ENCODE measurements at places on chromosomes 4 and X.

GRCh38 chr4:177041356-177041755, 248.6 kb upstream of the VEGFC start:
- no peak for DNase-seq

GRCh38 chrX:46180258-46180687, 364.9 kb downstream of the ZNF674 start:
- peak; percentile 69 for DNase-seq

GRCh38 chr4:107034996-107035818, 906 bp downstream of the DKK2 start:
- DNase-seq: no peak

- DNase-seq: no peak
Measured at GRCh38 chrX:72128881-72129280, 2.8 kb downstream of the RTL5 start.

DNA sequence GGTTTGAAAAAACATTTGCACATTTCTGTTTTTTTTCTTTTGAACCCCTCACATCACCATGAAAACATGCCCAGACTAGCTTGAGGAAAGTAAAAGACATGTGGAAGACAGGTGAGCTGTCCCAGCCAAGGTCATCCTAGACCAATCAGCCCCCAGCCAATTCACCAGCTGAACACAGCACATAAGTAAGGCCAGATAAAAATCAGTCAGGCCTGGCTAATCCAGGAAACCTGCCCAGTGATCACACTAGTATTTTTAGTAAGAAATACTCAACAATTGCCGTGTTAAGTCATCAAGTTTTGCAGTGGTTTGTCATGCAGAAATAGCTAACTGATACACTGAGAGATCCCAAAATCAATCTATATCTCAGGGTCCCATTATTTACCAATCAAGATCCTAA, 4.4 kb upstream of the SMR3A start:
- DNase-seq: no peak

DNA sequence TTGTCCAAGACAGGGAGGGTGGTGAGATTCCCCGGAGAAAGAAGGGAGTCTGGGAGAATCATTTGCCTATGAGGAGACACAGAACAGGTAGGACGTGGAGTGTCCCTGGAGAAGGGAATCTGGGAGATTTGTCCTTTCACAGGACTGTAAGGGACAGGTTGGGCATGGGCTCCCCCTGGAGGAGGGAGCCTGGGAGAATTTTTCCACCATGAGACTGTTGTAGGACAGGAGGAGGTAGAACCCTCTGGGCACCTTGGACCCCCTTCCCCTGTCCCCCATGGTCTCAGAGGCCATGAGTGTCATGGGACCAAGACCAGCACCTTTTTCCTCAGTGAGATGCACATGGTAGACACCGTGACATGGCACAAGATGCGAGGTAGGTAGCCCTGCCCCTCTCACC, 2.8 kb downstream of the PORCN start:
- no peak for DNase-seq

GRCh38 chr4:161525121-161525520, 638.7 kb downstream of the FSTL5 start:
- DNase-seq: no peak

DNA sequence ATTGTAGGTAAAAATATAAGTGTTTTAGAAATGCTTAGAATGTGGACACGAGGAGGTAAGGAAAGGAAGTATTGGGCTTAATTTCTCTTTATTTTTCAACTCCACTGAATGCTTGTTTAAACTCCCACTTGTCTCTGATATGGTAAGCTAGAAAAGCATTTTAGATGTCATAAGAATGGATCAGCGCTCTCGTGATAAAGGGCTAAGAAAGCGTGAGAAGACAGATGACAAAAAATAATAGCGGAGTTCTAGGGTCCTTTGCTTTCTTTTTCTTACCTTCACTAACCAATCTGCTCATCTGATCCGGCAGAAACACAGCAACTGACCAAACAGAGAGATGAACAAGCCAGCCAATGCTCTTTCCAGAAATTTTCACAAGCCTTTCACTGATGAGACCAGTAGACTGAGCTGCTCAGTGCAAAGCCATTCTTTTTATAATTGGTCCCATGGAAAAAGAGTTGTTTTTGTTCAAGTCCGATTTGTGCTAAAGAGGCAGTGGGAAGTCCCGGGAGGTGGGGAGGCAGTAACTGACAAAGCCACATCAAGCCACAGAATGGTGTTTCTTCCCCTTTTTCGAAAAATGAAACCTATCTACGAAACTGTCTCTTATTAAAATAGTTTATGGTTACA, at the start of gene TASL:
TASL (minus strand) TSS at position 405 of the 630 bp plus-strand sequence. CDS start 17,411 bp downstream, outside the sequence.
- DNase-seq: no peak

GRCh38 chr4:124079174-124079780, 633.3 kb downstream of the ANKRD50 start:
- peak; percentile 55 for DNase-seq

DNA sequence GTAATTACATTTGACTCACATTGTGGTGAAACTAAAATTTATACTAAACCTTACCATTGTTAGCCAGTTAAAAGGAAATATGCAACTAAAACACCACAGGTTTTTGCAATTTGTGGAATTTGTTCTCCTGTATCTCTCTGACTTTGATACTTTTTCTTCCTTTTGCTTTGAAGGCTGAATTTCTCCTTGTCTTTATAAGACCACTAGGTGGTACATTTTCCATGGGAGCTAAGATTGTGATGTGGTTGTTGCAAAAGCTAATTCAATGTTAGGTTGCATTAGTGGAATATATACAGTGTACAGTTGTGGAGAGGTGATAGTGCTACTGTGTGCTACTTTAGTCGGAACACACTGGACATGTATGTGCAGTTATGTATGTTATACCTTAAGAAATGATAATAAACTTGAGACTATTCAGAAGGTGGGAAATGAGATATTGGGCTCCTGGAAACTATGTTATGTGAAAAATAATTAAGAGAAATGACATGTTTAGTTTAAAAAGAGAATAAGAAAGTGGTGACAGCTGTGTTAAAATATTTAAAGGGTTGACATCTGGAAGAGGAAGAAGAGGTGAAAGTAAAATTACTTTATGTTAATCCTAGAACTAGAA, 70.3 kb downstream of the ARL9 start:
- peak; percentile 9 for DNase-seq

DNA sequence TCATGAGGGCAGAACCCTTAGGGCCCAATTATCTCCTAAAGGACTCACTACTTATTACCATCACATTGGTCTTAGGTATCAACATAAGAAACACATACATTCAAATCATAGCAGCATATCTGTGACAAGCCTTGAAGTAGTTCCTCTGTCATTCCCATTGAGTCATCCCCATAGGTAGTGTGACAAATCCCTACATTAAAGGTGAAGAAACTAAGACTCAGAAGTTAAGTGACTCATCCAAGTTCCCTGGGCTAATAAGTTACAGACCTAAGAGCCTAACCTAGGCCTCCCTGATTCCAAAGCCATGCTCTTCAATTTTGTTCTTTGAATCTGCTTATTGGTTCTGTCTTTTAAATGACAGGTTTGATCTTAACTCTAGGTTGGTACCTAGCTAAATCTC, 58.2 kb downstream of the CD38 start:
- DNase-seq: no peak

DNA sequence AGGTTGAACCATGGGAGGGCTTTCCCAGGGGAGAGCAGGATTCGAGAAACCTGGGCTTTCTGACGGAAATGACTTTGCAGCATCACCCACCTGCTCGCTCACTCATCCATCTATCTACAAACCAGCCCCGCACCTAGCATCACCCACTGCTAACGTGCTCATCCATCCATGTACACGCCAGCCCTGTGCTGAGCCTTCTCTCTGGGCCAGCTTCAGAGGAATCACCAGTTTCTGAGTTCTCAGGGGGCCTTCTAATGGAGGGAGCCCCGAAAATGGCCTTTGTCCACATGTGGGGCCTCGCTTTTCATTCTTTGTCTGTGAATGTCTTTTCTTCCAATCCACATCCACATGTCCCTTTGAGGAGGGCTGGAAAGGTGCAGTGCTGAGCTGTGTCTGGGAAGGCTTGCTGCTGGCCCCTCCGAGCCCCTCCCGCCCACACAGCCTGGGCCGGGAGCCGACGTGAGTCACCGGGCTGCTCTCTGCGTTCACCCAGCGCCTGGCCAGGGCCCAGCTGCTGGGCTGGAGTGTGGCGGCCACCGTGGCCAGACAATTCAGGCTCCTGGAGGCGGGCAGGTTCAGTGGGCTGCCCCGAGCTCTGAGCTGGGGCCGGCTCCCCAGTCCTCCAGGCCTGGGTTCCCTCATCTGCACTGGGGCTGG, 14.7 kb downstream of the SORCS2 start:
- DNase-seq: peak; percentile 45

DNA sequence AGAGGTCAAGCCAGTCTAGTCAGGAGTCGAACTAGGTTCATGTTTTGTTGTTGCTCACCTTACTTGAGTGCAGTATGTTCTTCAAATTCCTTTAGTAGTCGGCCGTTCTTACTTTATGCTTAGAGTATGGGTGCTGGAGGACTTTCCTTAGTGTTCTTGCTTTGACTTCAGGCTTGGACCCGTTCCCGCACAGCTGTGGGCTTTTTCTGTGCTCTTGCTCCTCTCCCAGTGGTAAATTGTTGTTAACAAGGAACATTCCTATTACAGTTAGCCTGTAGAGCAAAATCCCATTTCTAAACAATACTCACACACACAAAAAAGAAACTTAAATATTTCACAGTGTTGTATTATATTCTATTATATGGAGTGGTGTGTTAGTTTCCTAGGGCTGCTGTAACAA, 113.5 kb downstream of the RAP1GDS1 start:
- no peak for DNase-seq

DNA sequence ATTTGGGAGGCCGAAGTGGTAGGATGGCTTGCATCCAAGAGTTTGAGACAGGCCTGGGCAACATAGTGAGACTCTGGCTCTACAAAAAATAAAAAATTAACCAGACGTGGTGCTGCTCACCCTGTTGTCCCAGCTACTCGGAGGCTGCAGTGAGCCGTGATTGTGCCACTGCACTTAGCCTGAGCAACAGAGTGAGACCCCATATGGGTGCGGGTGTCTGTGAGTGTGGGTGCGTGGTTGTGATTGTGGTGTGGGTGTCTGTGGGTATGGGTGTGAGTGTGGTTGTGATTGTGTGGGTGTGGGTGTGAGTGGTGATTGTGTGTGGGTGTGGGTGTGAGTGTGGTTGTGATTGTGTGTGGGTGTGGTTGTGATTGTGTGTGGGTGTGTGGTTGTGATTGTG, 114.6 kb downstream of the UBE2K start:
- DNase-seq: no peak

Data from HS-5 (cell line).